ENCODE measurements at places on chromosomes 4 and X.

GRCh38 chr4:110953191-110953590 lies 330.3 kb upstream of the PITX2 start:
- no peak for DNase-seq

GRCh38 chr4:182862921-182863320 lies 54.3 kb downstream of the DCTD start:
- DNase-seq, result no peak

DNA sequence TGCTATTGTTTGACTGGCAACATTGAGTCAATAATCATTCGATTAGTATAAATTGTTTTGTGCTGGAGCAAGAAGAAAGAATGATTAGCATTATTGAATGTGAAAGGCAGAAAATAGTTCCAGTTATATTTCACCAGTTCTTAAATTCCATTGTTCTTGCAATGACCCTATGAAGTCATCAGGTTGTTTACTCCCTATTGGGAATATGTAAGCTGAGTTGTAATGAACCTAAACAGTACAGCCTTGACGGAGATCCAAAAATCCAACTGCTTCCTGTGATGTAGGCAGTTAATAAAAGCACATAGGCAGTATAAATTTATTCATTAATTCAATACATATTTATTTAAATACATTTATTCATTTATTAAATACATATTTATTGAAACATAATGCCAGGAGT lies 947.5 kb downstream of the PCDH7 start:
- no peak for DNase-seq

DNA sequence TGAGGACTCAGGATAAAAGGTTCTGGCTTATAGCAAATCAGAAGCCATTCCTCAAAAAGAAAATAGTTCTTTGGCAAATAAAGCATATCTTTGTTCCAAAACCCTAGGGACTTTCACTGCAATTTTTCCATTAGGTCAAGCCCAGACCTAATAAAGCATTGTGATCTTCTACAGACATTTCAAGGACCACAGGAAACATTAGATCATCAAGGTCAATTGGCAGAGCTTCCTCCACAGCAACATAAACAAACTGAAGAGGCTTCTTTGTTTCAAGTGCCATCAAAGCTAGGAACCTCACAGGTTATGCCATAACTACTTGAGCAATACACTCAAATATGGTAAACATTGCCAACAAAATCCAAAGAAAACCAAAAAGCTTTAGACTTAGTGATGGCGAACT lies 144.9 kb downstream of the ANXA5 start:
- DNase-seq, result no peak

- DNase-seq, result no peak
Measured at GRCh38 chrX:8720136-8720535, 11.8 kb downstream of the ANOS1 start.

GRCh38 chr4:162347842-162348213 lies 184.0 kb upstream of the FSTL5 start:
- DNase-seq, result no peak

GRCh38 chr4:8038719-8039251 lies 99.1 kb upstream of the AFAP1 start:
- DNase-seq, result peak; percentile 34

GRCh38 chr4:165537028-165537648 lies 158.3 kb downstream of the CPE start:
- DNase-seq, result peak; percentile 3
